ENCODE measurements at places on chromosomes 6 and 20.

- no peak for DNase-seq
These were observed 609 bp downstream of the OGFRL1 start for GRCh38 chr6:71289039-71289801.

- DNase-seq, result no peak
These were observed 341.9 kb downstream of the ARHGAP18 start for GRCh38 chr6:129368076-129368475.

DNA sequence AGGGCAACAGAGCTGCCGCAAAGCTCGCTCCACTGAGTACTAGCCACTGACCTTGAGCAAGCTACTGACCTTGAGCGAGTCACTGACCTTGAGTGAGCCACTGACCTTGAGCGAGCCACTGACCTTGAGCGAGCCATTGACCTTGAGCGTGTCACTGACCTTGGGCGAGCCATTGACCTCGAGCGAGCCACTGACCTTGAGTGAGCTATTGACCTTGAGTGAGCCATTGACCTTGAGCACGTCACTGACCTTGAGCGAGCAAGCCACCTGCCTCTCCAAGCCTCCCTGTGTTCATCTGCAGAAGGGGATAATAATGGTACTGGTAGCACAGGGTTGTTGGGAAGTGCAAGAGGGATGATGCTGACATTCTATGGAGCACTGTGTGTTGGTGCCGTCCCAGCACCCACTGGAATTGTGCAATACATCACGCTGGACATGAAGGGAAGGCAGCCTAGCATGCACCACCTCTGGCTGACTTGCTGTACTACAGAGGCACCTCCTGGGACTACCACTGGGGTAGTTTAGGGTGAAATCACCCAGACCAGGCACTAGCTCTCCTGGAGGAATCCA lies 60.2 kb downstream of the CTCFL start:
- no peak for DNase-seq

GRCh38 chr6:161220346-161220745 lies 53.5 kb downstream of the AGPAT4 start:
- DNase-seq, result no peak

- no peak for DNase-seq
These were observed 49.1 kb downstream of the MAP3K7 start for GRCh38 chr6:90537723-90538258.

DNA sequence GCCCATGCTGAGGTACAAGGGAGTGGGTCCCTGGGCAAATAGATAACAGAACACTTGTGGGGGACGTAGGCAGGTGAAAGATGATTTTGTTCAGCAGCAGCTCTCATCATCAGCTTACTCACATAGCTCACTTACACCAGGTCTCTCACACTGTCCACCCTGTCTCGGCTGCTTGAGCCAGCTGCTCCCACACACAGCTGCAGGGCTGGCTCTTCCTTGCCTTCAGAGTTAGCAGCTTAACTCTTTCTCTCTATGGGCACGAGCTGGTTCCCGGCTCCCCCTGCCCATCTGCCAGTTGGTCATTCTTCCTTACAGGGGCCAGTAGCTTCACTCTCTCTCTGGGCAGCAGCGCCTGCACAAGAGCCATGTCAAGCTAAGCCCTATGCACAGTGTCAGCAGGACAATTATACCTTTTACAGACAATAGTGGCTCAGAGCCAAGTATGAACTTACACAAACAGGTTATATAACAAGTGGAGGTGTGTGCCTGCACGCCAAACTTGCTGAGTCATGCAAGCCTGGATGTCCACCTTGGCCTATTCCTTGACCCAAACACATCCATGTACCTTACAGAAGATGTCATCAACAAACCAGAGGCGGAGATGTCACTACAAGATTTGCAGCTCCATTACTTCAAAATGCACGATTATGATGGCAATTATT lies 18.7 kb downstream of the ZNF391 start:
- peak; percentile 30 for DNase-seq

DNA sequence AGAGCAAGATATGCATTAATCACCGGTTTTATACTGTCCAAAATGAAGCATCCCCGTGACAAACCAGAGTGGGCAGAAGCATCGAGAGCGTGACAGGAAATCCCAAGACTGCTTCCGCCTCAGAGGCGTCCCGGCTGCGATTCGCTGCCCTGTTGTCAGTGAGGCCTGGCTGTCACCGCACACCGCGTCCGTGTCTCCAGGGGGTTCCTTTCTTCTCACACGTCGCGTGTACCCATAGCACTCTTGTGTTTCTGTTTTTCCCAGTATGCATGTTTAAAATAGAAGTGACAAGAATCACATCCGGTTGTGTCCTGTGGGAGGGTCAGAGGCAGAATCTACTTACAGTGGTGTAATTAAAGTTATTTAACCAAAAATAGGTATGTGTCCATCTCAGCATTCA lies 8.3 kb upstream of the ADRM1 start:
- DNase-seq, result no peak

- DNase-seq, result no peak
These were observed 49.3 kb downstream of the MCM8 start for GRCh38 chr20:5999783-6000182.

GRCh38 chr20:41181567-41181966 lies 44.2 kb downstream of the PLCG1 start:
- DNase-seq, result no peak

- no peak for DNase-seq
These were observed 71.5 kb downstream of the CRYBG1 start for GRCh38 chr6:106431972-106432371.

GRCh38 chr6:157221049-157221816 lies 102.1 kb downstream of the TMEM242 start:
- peak; percentile 37 for DNase-seq

DNA sequence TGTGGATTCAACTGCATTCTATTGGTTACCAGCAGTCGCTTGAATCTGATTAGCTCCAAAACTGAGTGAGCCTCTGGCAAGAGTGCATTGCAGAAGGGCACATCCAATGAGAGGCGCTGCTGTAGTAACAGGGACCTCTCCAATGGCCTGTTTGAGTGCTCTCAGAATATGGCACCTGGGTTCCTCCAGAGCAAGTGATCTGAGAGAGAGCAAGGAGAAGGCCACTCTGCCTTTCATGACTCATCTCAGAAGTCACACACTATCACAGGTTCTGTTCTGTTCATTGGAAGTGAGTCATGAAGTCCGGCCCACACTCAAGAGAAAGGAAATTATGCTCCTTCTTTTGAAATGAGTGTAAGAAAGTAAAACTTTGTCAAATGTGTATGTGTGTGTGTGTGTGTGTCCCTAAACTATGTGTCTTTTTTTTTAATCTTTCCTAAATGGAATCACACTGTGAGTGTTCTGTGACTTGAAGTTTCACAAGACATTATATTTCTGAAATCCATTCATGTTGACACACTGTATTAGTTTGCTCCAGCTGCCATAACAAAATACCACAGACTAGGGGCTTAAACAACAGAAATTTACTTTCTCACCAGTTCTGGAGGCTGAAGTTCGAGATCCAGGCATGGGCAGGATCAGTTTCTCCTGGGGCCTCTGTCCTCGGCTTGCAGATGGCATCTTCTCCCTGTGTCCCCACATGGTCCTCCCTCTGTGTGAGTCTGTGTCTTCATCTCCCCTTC lies 138.3 kb upstream of the CDYL start:
- no peak for DNase-seq

DNA sequence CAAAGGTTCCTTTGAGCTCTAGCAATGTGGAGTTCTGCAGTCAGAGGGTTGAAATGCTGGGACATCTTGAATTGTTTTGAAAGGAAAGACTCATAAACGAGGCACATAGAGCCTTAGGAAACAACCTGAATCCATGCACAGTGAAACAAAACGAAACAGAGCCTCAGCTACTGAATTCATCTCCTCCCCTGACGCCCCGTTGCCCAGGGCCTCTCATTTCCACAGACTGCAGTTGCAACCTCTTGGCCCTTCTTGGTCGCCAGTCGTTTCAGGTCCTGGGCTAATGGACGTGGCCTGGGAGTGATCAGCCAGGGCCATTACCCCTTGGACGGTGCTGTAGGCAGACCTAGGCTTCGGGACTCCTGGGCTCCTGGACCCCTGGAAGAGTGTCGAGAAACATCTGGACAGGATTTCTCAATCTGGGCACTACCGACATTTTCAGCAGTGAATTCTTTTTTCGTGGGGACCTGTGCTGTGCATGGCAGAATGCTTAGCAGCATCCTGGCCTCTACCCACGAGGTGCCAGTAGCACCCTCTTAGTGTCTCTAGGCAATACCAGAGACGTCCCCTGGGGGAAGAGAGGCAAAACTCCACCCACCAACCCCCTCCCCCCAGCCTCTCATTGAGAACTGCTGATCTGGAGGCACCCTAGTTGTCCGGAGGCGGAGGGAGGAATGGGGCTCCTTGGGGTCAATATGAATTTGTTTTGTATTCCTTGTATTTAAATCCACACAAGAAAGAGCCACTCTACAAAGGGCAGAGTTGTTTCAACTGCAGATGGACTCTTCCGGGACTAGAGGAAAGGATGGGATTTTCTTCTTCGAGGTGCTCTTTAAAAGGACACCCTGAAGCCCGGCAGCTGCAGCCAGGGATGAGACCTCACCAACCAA lies 50.2 kb downstream of the TMEM242 start:
- no peak for DNase-seq

DNA sequence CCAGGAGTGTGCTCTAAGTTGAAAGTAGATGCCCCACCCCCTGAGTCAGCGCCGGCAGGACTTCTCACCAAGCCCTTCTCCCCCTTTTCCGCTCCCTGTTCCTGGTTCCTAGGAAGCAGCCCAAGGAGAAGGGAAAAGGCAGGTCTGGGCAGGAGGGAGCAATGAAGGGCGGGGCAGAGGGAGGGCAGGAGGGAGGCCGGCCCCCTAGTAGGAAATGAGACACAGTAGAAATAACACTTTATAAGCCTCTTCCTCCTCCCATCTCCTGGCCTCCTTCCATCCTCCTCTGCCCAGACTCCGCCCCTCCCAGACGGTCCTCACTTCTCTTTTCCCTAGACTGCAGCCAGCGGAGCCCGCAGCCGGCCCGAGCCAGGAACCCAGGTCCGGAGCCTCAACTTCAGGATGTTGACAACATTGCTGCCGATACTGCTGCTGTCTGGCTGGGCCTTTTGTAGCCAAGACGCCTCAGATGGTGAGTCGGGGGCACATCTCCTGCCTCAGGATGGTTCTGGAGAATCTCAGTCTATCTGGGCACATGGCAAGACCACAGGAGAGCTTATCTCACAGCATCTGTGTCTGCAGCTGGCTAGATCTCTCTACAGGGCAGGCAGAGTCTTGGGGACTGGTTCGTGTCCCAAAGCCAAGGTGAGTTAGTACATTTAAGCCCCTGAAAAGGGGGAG lies at the start of gene PROCR:
TSS of gene PROCR (plus strand) at position 320 of the 681 bp plus-strand sequence. CDS start at position 403, 83 bp downstream.
- no peak for DNase-seq

GRCh38 chr20:23624324-23624691 lies 13.4 kb downstream of the CST3 start:
- DNase-seq, result no peak

- DNase-seq, result no peak
These were observed 30.8 kb upstream of the APMAP start for GRCh38 chr20:25023356-25023755.

- peak; percentile 9 for DNase-seq
These were observed 12.2 kb downstream of the BACH2 start for GRCh38 chr6:90284236-90285041.

DNA sequence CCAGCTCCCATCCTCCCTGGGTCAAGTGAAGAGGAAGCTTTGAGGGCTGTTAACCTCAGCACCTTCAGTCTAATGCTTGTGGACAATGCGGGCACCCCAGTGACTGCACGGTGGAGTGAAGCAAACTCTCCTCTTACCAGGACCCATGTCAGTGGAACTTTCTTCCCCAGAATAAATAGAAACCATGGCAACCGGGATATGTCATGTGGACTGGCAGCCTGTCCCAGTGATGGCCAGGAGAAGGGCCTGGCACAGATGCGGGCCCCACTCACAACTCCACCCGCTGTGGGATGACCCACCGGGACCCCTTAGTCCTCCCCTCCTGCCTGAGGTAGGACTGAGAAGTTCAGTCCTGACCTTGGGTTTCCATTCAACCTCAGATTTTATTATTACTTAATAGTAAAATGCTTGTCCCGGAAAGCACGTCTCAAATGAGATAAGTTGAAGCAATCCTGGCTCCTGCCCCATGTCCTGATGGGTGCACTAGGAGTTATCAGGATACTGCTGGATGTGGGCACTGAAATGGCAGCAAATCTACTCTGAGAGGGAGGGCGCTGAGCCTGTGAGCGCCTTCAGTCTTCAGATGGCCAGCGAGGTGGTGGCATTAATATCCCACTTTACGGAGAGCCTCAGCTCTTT lies 23.5 kb downstream of the TOX2 start:
- no peak for DNase-seq

DNA sequence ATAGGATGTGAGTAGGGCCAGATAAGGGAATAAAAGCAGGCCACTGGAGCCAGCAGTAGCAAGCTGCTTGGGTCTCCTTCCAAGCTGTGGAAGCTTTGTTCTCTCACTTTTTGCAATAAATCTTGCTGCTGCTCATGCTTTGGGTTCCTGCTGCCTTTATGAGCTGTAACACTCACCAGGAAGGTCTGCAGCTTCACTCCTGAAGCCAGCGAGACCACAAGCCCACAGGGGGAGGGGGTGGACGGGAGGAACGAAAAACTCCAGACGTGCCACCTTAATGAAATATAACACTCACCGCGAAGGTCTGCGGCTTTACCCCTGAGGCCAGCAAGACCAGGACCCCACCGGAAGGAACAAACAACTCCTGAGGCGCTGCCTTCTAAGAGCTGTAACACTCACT lies 1324.4 kb upstream of the EYS start:
- DNase-seq, result no peak

DNA sequence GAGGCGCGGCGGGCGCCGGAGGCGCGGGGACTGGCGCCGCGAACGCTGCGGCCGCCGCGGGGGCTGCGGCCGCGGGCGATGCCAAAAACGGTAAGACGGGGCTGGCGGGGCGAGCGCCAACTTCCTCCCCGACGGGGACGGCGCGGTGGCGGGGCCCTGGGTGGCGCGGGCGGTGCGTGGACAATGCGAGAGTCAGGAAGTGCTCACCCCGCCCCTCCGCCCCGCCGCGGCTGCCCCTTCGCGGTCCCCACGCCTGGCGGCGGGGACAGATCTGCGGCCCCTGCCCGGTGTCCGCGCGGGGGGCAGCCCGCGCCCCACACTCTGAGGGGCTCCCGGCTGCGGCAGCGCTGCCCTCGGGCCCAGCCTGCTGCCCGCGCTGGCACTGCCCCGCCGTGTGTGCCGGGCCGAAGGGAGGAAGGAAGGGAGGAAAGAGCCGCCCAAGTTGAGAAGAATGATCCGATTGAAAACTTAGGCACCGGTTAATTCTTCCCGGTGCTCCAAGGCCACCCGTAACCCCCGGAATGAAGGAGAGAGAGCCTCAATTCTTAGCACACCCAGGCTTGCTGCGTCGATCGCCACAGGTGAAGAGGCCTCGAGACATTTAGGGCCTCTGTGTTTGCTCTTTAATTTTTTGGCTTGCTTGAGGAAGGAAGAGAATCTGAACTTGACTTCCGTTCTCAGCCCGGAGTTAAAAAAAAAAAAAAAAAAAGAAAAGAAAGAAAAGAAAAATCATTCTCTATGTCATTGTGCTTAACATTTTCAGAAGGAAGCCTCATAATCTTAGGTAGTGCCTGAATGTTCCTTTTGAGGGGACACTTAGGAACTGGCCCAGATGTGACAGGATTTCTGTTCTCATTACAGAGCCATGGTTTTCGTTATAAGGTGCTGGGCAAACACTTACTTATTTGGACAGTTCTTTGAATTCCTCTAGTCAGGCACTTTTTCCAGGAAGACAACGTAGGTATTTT lies 982 bp downstream of the HECA start:
- peak; percentile 76 for DNase-seq

- no peak for DNase-seq
These were observed 25.0 kb upstream of the BRPF3 start for GRCh38 chr6:36171573-36171972.

- no peak for DNase-seq
These were observed 86.8 kb upstream of the SNAP25 start for GRCh38 chr20:10131732-10132345.
